ENCODE measurements at places on chromosomes 5 and 9.

DNA sequence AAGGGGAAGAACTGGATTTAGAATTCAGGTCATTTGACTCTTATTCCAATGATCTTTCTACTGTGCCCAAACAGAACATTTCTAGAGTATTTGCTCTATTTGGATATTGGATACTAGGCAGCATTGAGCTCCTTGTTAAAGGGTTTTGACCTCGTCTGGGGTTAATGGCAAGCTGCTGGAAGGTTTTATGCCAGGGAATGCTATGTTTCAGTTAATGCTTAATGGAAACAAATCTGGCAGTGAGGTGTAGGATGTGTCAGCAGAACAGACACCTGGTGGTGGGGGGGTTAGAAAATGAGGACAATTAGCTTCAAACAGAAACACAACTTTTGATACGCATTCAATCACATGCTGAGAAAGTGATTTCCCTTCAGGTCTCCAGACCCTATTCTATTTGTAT, 51.5 kb downstream of the AGXT2 start:
- no peak for DNase-seq

DNA sequence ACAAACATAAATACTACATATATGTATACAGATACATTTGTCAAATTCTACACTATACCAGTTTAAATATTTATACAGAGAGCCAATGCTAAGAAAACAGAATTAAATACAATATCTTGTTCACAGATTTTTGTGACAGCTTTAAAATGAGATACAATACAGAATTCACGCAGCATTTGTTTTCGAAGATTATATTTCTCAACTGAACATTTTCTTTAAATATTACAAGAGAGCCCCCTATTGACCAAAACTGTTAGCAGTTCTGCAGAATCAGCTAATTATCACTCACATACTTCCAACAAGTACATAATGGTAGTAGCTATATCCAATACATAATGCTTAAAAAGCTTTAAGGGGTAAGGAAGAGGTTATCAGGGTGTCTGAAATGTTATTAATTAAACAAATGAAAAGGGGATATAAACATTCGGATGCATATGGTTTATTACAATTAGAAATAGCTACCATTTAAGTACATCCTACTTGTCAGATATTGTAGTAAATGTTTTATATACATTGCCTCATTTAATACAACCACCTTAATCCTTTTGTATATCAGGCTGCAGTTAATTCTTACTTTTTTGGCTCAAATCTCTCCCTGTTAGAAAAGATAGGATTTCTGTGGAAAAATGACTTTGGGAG, 31.7 kb downstream of the ZDHHC21 start:
- no peak for DNase-seq

DNA sequence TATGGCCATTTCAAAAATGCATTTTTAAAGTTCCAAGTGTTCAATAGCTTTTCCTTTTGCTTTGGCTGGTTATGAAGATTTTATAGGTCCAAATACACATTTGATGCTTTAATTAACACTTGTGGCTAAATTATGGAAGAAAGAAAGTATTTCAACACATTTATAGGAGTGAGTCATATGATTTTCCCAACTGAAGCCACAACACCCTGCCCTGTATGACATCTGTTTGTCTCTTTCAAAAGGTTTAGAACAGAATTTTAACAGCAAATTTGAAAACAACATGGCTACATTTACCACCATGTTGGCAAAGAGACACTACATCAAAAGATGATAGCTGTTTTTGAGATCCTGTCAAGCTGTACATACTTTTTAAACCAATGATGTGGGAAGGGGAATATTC, 99.4 kb downstream of the TMEM174 start:
- no peak for DNase-seq

DNA sequence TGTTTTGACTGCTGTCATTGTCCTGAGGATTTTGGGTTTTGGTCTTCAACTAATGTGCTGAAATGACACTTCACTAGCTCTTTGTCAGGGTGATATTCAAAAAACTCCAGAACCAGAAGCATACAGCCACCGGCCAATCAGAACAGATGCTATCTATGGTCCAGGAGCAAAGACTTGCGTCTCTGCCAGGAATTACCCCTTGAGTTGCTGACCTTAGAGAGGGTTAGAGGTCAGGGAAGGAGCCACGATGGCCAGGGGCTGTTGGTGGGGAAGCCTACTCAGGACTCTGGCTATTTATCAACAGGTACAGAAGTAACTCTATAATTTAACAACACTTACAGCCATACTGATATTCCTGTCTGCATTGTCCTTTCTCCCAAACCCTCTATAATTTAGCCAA, 356.8 kb downstream of the EFNA5 start:
- no peak for DNase-seq

DNA sequence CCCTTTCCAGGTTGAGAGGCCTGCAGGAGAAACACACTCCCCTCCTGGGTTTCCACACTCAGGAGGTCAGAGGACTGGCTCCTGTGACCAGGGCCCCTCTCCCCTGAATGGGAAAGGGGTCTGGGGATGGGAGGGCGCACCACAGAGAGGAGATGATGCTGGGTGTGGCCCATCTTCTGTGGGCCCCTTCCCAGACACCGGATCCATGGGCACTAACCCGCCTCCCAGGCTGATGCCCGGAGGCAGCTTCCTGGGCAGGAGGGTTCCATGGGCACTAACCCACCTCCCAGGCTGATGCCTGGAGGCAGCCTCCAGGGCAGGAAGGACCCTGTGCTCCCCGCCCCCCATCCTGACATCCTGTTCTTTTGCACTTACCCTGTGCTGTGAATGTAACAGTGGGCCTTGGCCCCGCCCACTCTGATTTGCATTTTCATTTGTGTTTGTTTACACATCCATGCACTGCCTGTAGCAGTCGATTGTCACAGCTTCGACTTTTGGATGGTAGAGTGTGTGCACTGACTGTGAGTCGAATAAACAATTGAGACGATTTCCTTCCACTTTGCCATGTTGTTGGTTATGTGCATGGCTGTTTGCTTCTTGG, 9.3 kb upstream of the DOLPP1 start:
- DNase-seq: no peak

GRCh38 chr5:11528720-11529119, 375.5 kb downstream of the CTNND2 start:
- no peak for DNase-seq

DNA sequence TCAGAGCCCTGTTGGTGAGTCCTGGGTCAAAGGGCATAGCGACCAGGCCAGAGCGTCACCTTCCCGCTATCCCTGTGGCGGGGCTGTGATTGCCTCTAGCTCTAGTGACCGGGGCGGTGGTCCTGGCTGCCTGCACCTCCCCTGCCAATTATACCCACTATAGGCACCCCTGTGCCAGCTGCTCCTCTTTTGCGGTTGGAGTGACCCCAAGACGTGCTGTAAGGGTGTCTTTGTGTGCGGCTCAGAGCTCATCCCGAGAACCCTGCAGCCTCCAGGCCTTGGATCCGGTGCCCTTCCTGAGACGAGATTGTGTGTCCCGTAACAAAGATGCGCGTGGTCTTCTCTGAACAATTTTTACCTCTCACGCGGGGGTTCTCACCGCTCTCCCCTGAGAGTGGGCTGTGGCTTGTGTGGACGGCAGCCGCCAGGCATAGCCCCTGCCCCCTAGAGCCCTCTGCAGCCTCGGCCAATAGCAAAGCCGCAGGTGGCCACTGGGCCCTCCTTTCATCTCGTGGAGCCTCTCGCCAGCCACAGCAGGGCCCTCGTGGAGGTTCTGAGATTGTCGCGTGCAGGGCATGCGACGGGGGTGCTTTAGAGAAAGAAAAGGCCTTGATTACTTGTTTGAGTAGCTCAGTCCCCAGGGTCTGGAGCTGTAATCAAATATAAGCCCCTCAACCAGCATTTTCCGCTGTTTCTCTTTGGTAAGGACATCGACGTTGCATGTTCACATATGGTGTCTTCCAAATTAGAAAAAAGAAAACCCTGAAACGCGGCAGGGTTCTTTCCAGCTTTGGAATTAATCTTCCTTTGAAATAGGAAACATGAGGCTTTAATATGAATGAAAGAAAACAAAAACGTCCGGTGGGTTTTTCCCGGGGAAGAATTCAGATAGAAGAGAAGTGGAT, 10.7 kb downstream of the NKD2 start:
- no peak for DNase-seq

- DNase-seq: no peak
These were observed 128.8 kb upstream of the PTCH1 start for GRCh38 chr9:95645579-95645978.

- no peak for DNase-seq
These were observed 15.9 kb upstream of the LTC4S start for GRCh38 chr5:179777909-179778308.

DNA sequence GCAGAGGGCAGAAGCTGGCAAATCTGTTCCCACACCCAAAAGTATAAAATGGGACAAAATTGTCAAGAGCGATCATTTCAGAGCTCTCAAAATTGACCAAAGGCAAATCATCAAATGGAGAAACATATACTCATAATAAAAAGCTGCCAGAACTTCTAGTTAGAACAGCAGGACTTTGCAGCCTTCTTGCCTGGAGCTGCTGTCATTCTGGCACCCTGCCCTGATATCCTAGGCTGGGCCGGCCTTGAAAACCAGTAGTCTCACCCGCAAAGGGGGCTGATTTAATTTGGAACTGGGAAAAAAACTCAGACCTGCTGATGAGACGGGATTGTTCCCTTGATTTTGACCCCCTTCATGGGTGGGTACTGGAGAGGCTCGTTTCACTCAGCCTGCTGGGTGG, 18.5 kb downstream of the OR2V1 start:
- DNase-seq: no peak

DNA sequence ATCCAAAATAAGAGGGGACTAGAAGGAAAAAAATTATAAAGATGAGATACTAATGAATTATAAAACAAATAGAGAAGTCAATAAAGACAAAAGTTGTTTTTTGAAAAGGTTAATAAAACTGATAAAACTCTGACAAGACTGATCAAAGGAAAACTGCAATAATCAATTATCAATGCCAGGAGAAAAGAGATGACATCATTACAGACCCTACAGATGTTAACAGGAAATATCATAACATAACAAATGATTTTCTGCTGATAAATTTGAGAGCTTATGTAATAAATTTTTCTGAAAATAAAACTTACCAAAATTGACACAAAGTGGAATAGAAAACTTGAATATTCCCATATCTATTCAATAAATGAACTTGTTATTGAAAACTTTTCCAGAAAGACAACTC, 34.3 kb upstream of the CEP72 start:
- DNase-seq: no peak

- DNase-seq: no peak
These were observed 27.5 kb downstream of the KCNT1 start for GRCh38 chr9:135729480-135729879.

DNA sequence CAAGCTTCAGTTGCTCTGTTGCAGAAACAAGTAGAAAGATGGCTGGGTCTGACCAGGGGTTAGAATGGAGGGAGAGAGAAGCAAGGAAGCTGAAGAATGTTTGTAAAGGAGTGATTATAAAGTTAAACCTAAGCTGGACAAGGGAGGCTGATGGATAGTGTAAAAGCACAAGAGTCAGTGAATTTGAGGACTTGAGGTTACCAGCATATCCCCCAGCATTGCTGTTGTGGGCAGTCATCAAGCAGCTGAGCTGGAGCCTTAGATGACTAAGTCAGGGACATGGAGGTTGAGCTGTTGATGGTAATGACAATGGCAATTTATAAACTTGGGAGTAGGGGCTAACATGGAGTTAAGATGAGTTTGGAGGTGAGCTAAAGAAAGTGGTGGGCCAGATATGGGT, 131.5 kb downstream of the ERCC6L2 start:
- no peak for DNase-seq

- DNase-seq: peak; percentile 66
These were observed 11.4 kb upstream of the ASS1 start for GRCh38 chr9:130433168-130433946.

DNA sequence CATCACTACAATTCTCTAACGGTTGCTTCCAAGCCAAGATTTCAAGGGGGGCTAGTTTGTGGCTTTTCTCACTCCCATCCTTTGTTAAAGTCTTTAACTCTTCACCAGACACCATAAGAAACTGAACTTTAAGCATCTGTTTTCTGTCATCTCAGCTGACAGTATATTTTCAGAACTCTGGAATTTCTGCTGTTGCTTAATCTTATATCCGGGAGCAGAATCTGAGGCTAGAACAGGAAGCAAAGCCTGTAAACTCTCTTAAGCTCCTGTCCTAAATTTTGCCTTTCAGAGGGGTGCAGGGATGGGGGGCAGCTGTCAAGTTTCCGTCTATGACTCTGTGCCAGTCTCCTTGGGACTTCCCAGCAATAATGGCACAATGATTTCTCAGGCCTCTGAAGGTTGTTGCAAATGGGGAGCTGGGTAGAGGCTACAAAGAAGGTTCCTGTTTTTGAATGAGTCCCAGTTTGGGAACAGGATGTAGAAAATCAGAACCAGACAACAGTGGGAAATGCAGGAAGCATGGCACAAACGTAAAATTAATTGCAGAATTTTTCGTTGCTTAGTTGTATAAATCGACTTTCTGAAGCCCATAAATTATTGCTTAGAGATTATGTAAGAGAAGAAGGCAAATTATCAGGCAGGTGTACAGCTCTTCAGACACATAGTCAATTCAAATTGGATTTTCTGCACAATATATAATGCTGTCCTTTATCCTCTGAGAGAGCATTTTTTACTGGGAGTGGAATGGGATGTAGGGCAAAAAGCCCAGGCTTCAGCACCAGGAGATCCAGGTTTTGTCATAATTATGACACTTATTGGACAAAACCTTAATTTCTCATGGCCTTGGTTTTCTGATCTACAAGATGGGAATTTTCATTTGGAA, 430.9 kb downstream of the DMAC1 start:
- DNase-seq: no peak

DNA sequence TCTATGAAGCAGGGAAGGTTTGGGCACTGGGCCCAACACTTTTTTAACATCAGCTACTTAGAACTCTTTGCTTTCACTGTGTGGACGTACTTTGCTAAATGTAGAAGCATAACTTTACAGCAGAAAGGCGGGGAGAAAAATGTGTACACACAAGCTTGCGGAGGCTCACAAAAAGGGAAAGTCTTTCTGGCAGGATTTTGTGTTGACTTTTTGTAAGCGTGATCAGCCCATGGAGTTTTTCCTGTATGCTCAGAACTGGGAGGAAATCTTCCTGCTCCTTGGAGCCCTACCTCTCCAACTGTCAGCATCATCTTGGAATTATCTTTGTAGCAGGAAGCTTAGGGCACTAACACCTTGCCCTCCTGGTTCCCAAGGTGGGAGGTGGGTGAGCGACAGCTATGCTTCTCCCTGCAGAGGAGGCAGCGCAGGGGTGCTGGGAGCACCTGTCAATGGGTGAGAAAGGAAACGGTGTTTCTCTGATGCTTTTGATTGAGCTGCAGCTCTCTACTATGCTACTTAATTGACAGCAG, 321.9 kb downstream of the GADD45G start:
- DNase-seq: no peak

DNA sequence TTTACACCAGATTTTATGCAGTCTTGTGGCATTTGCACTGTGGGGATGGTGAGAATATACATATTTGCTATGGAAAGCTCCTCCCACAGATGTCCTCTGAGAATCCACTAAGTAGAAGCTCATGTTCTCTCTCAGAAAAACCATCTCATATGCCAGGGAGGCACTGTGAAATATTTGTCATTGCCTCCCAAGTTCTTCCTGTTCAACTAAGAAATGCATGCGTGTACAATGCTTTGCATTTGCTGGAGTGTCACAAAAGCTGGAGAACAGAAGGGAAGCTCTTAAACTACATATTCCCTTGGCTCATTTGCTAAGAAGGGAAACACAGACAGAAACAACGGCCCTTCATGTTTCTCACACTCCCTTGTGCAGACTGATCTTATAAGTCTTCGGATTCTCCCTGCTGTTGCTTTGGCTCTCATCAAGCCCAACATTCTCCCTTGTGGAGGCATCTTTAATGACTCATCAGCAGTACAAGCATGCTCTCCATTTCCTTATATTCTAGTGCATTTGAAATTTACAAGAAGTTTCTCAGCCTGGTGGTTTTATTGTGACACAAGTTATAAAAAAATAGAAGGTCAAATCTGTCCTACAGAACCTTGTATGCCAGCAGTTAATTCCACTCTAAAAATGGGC, 220.6 kb downstream of the TRIM36 start:
- DNase-seq: no peak

Measured in stimulated activated CD8-positive, alpha-beta memory T cell treated with anti-CD3 and anti-CD28 coated beads, Interleukin-4, amount 100 ng/mL, for 48 hours (primary cell).